Activated T-cell treated with anti-CD3 and anti-CD28 coated beads for 48 hours (primary cell): ENCODE measurements at places on chromosomes 5 and 9.

DNA sequence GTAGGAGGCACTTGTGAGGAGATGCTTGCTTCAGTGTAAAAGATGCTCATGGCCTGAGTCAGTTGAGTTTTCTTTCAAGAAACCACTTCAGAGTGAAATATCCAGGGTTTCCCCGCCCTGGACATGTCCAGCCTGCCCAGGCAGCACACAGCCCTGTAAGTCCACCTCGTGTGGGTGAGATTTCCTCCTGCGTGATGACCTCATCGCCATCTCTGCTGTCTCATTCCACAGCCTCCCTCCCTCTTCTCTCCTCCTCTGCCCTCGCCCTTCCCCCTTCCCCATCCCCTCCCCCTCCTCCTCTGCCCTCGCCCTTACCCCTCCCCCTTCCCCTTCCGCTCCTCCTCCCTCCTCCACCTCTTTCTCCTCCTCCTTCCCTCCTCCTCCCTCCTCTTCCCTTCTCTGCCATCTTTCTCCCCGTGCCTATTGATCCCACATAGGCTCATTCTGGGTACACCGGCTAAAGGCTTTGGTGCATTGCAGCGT, 34.0 kb upstream of the NCS1 start:
- no peak for DNase-seq

DNA sequence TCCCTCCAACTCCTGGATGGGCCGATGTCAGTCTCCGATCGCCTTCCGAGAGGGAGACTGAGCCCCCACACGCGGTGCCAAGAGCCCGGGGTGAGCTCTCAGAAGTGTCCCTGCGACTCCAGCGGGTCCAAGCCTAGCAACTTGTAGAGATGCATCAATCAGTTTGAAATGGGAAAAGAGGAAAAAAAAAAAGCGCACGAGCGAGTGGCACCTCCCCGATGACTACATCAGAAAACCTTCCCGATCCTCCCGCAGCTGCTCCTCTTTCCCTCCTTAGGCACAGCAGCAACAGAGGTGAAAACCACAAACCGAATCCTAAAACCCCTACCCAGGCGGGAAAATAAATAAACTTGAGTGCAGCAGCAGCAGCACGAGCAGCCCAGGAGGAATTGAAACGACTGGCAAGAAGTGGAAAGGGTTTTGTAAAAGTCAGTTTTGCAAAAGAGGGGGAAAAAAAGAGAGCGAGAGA, 1.0 kb upstream of the EFNA5 start:
- no peak for DNase-seq

- no peak for DNase-seq
These were observed 28.4 kb downstream of the JADE2 start for GRCh38 chr5:134553821-134554267.

- DNase-seq, result no peak
These were observed 54.3 kb downstream of the GRAMD2B start for GRCh38 chr5:126477294-126478117.

DNA sequence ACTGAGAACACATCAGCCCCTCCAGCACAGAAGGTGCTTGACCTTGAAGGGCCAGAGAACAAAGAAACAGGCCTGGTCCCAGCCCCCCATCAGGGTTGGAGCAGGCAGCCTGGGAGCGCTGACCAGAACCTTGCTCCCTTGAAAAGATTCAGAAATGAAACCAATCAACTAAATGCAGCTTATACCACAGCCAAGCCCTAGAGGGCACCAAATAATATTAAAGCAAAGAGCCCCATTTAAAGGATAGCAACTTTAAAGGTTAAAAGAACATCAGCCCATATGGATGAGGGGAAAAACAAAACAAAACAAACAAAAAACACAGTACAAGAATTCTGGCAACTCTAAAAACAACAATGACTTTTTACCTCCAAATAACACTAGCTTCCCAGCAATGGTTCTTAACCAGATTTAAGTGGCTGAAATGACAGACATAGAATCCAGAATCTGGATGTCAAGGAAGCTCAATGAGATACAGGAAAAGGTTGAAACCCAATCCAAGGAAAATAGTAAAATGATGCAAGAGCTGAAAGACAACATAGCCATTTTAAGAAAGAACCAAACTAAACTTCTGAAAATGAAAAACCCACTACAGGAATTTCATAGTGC, 471.9 kb downstream of the MTRR start:
- no peak for DNase-seq

DNA sequence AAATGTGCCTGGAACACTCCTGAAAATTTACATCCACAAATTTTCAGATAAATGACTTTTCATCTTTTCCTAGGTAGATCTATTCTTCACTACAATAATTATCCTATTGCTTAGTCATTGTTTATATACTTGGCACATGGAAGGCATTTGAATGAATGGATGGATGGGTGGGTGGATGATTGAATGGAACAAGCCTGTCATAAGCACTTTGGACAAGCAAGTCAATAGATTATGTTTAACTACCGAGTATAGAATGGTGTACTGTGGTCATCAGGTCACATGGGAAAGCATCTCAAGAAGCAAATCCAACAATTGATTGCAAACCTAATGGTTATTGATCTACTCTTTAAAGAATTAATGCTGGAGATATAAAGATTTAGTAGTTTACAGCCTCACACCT, 114.4 kb upstream of the DMRTA1 start:
- DNase-seq, result no peak

DNA sequence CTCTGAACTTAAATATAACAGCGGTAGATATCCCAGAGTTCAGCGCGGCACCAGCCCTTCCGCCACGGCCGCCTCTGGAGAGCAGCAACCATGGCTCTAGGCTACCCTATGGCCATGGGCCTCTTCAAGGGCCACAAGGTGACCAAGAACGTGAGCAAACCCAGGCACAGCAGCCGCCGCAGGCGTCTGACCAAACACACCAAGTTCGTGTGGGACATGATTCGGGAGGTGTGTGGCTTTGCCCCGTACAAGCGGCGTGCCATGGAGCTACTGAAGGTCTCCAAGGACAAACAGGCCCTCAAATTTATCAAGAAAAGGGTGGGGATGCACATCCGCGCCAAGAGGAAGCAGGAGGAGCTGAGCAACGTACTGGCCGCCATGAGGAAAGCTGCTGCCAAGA, 229.0 kb downstream of the ACTL7B start:
- DNase-seq, result no peak

DNA sequence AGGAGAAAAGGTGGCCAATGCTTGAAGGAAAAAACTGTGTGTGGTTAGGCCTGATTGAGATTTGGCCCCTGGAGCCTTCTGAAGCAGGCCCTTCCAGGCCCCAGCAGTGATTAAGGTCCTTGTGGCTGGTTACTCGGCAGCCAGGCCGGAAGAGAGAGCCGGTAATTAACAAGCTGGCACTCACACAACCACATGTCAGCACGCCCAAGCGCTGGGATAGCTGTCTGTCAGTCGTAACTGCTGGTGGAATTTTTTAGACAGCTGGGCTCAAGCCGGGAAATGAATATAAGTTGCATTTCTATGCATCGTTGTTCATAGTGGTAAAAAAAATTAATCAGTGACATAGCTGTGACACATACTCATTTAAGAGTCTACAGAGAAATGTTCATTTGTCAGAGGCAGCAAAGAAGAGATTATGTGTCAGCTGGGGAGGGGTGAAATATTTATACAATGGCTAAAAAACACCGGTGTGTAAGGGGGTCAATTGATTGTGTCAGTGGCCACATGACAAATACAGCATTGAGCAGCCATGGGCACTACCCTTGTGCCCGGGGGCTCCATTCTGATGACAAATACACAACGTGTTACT, 13.7 kb upstream of the ARAP3 start:
- DNase-seq, result no peak

- DNase-seq, result no peak
These were observed 170.8 kb upstream of the MSX2 start for GRCh38 chr5:174553556-174553955.

- DNase-seq, result no peak
These were observed 2.2 kb upstream of the DPP7 start for GRCh38 chr9:137116728-137117127.

- no peak for DNase-seq
These were observed 120.9 kb downstream of the COL23A1 start for GRCh38 chr5:178469011-178469974.

GRCh38 chr5:40223884-40224402, 455.8 kb upstream of the PTGER4 start:
- DNase-seq, result no peak

DNA sequence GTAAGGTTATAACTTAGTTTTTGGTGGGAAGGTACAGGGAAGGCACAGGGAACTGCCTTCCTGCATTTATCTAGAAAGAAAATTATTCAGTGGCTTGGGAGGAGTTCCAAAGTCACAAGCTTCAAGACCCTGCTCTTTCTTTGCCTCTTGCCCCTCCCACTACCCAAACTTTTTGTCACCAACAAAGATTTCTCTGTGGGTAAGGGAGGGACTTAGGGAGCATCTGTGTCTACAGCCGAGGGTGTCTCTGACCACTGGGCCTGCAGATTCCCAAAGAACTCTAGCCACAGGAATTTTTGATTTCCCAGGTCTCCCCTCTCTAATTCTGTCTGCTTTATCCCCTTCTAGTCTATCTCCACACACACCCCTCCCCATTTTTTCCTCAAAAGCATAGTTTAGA, 2.1 kb downstream of the ECSCR start:
- DNase-seq, result no peak

GRCh38 chr5:170639221-170639925, 135.6 kb downstream of the KCNIP1 start:
- no peak for DNase-seq

- DNase-seq, result no peak
These were observed 91.6 kb downstream of the CARTPT start for GRCh38 chr5:71810471-71811195.

GRCh38 chr5:59887274-59887673, 6.3 kb downstream of the PDE4D start:
- no peak for DNase-seq

DNA sequence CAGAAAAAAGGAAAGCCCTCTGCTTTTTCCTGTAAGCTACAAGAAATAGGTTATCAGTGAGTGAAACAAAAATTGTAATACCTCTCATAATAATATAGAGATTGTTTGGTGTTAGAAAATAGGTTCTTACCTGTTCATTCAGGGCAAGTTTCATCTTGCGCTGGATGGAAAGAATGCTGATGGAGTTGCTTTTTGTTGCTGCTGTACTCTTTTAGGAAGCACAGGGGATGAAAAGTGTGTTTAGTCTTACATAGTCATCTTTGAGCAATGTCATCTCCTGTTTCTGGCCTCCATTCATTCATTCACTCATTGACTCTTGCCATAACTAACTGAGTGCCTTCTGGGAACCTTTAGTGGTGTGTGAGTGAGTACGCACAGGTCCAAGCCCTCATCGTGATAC, 6.4 kb downstream of the ENTREP1 start:
- DNase-seq, result no peak

DNA sequence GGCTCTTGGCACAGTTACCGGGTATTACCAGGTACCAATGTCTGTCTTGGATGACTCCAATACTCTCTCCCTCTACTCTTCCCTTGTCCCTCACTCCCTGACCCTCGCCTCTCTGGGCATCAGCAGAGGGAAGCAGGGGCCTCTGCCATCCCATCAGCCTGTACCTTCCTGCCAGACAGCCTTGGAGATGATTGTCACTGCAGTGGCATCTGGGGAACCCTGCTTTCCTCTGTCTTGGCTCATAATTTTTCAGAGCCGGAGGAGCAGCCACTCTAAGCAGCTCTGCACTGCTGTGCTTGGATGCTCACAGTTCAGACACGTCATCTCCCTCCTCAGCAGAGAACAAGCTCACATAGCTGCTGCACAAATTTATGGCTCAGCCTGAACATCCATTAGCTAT, 274.1 kb downstream of the SMARCA2 start:
- DNase-seq, result no peak

DNA sequence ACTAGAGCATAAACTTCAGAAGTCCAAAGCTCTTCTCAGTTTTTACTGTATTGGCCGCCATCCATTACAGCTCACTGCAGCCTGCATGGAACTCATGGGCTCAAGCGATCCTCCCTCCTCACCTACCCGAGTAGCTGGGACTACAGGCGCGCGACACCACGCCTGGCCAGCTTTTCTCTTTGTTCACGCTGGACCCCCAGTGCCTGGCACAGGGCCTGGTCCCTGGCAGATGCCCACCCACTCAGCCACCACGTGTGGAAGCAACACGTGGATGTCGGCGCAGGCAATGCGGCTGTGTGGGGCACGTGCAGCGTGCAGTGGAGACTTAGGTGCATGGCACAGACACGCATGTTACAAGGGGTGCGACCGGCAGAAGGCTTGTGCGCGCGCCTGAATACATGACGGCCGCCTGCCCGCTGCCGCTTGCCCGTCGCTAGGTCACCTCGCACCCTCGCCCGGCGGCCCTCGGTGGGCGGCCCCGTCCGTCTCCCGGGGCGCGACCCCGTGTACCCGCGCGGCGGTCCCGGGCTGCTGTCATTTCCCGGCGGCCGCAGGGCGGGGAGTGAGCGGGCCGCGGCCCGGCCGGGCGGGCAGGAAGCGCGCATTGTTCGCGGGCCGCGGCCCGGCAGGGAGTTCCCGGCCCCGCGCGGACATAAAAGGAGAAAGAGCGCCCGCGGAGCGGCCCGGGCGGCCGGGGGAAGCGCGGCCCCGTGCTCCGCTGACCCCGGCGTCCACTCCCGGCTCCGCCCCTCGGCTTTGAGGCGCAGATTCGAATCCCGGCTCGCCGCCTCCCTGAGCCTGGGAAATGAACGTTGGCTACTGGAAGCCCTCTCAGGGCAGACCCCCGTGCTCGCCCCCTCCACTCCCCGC, 24.1 kb upstream of the PTGS1 start:
- DNase-seq, result no peak

DNA sequence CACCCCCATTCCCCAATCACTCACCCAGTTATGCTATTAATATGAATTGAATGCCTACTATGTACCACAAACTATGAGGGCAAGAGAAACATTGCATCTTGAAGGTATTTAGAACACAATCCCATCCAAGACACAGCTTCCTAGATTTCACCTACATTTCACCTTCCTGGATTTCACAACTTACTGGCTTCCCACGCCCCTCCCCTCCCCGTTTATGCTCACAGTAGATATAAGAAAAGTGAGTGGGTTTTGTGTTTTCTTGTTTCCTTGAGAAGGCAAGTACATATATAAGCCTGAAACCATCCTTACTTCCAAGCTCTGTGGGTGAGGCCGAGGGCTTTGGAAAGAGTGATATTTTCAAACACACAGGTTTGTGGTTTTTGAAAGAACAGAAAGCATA, 465.0 kb downstream of the BNC2 start:
- no peak for DNase-seq

DNA sequence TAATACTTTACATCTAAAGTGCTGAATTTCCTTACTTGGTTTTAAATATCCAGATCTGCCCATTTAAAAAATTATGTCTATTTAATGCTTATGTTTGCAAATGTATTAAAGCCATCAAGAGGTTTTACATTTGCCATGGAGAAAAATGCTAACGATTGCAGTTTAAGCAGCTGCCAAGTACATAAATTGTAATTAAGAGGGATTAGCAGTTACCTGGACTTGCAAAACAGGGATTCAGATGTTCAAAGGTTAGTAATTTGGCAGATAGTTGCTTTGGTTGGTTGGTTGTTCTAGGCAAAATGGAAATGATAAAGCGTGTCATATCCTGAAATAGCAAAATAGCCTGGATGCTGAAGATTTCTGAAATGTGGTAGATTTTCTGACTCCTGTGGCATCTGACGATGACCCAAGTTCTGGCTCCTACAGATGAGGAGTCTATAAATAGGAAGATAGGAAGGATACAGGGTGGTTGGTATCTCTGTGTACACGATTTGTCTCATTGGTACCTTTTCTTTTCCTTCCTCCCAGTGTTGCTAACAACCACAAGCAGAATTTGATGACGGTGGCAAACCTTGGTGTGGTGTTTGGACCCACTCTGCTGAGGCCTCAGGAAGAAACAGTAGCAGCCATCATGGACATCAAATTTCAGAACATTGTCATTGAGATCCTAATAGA, 282.9 kb downstream of the NR3C1 start:
- no peak for DNase-seq
